ENCODE measurements at places on chromosomes 1 and 21. TPM values are rescaled to one million over a fixed set of nuclear protein-coding genes. Genes with fewer than 3 reads are reported as not detected.

S100A3 gene
- 0.54 TPM for polyA plus RNA-seq

CD247 gene
- polyA plus RNA-seq, result 1.8 TPM

DNA sequence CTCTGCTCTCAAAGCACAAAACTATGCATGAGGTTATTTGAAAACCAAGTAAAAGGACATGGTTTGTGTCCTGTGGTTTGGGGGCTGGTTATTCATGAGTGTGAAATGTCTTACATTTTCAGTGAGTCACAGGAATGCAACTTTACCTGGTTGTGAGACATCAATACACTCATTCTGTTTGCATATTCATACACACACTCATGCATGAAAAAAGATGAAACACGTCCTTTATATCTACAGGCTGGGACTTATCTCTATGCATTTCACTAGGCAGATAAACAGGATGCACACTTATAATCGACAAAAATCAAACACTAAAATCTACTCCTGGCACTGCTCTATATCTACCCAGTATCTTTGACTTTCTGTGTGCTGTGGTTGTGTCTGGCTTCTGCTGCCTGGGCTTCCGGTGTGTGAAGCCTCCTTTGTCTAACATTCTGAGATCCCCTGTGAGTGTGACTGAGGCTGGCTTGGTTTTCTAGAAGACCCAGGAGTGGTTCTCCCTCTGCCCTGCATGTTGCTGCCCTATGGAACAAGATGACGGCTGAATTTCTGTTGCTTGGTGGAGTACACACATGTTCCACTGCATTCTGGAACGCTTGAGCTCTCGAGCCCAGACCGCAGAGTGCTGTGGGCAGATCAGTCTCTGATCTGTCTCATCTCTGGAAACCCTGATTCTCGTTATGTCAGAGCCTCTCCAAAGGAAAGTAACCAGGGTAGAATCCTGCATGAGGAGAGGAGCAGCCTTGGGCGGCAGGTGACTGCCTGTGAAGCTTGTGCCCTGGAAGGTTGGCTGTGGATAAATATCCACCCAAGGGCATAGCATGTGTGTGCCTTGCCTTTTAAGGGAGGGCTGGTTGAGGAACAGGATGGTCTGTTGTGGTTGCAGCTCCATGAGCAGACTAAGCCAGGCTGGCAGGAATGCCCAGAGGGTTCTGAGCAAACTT, 19.7 kb upstream of the FASLG start:
- H3K27me3 ChIP-seq, result no peaks in the 10 kb centered on the region
- no peak overlapping the region for H3K4me3 ChIP-seq
- no peak for DNase-seq
- H3K4me1 ChIP-seq, result peaks cover 15% of the 10 kb centered on the region
- no peaks in the 10 kb centered on the region for H3K36me3 ChIP-seq
- H3K27ac ChIP-seq, result no peak overlapping the region

GRCh38 chr1:170769691-170770090, 105.8 kb downstream of the PRRX1 start:
- no peaks in the 10 kb centered on the region for H3K27me3 ChIP-seq
- no peak overlapping the region for H3K4me3 ChIP-seq
- H3K27ac ChIP-seq, result no peak overlapping the region
- no peak for DNase-seq
- no peaks in the 10 kb centered on the region for H3K4me1 ChIP-seq

- H3K27ac ChIP-seq, result peak overlapping the region; percentile 89
- DNase-seq, result peak; percentile 73
- no peak overlapping the region for H3K4me3 ChIP-seq
- H3K27me3 ChIP-seq, result no peaks in the 10 kb centered on the region
- H3K36me3 ChIP-seq, result no peaks in the 10 kb centered on the region
These were observed 2.4 kb upstream of the PPP1R15B start for GRCh38 chr1:204414016-204414415.

- H3K4me3 ChIP-seq, result no peak overlapping the region
- H3K27me3 ChIP-seq, result no peaks in the 10 kb centered on the region
- H3K4me1 ChIP-seq, result no peaks in the 10 kb centered on the region
- H3K36me3 ChIP-seq, result no peaks in the 10 kb centered on the region
These were observed 8.0 kb upstream of the PKP1 start for GRCh38 chr1:201275253-201275666.

TTC13 gene
- 8.2 TPM for polyA plus RNA-seq

GRCh38 chr1:119686661-119687060, 25.1 kb upstream of the PHGDH start:
- no peak overlapping the region for H3K27ac ChIP-seq
- H3K4me3 ChIP-seq, result no peak overlapping the region
- H3K36me3 ChIP-seq, result no peaks in the 10 kb centered on the region
- H3K27me3 ChIP-seq, result no peaks in the 10 kb centered on the region

JAM2 gene
- not detected for polyA plus RNA-seq

DNA sequence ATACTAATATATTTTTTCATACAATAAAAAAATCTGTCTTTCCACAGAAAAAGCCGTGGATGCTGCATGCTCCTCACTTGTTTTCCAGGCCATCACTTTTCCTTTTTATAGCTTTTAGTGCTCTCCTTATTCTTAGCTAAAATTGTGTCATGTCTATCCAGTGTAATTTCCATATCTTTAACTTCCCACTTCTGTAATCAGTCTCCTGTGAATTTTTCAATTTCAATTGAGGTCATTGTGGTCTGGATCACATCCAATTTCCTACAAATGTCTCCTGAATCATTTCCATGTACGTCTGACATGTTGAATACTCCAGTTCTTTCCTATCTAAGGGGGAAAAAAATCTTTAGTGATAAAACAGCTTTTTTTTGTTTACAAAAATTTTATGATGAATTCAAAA, 838.2 kb upstream of the B3GALT2 start:
- no peaks in the 10 kb centered on the region for H3K27me3 ChIP-seq
- H3K4me3 ChIP-seq, result no peak overlapping the region
- DNase-seq, result no peak

GRCh38 chr1:63682936-63683335, 89.7 kb downstream of the PGM1 start:
- no peaks in the 10 kb centered on the region for H3K4me1 ChIP-seq
- no peak for DNase-seq
- no peak overlapping the region for H3K27ac ChIP-seq
- H3K4me3 ChIP-seq, result no peak overlapping the region
- no peaks in the 10 kb centered on the region for H3K27me3 ChIP-seq
- H3K36me3 ChIP-seq, result no peaks in the 10 kb centered on the region

- H3K36me3 ChIP-seq, result peaks cover 56% of the 10 kb centered on the region
- no peak overlapping the region for H3K4me3 ChIP-seq
- no peaks in the 10 kb centered on the region for H3K4me1 ChIP-seq
- no peak for DNase-seq
- no peaks in the 10 kb centered on the region for H3K27me3 ChIP-seq
These were observed 15.8 kb upstream of the SLC25A44 start for GRCh38 chr1:156177919-156178654.

BACE2 gene
- 0.26 TPM for polyA plus RNA-seq

DNA sequence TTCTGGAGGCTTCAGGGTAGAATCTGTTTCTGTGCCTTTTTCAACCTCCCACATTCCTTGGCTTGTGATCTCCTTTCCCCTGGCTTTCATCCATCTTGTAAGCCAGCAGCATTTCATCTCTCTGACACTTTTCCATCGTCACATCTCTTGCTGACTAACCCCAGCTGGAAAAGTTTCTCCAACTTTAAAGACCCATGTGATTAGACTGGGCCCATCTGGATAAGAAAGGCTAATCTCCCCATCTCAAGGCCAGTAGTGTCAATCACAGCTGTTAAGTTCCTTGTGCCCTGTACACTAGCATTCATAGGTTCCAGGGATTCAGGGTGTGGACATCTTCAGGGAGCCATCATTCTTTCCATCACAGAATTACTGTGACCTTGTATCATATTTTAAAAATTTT, 452.1 kb downstream of the TTLL7 start:
- H3K4me1 ChIP-seq, result no peaks in the 10 kb centered on the region
- no peak for DNase-seq
- no peak overlapping the region for H3K4me3 ChIP-seq
- H3K27me3 ChIP-seq, result no peaks in the 10 kb centered on the region
- H3K27ac ChIP-seq, result no peak overlapping the region
- no peaks in the 10 kb centered on the region for H3K36me3 ChIP-seq

- peaks cover 7% of the 10 kb centered on the region for H3K4me1 ChIP-seq
- H3K4me3 ChIP-seq, result no peak overlapping the region
- H3K27me3 ChIP-seq, result no peaks in the 10 kb centered on the region
- H3K27ac ChIP-seq, result peak overlapping the region; percentile 54
- peak; percentile 81 for DNase-seq
- H3K36me3 ChIP-seq, result peaks cover 24% of the 10 kb centered on the region
These were observed 73.5 kb downstream of the BACH1 start for GRCh38 chr21:29372063-29372802.

DNA sequence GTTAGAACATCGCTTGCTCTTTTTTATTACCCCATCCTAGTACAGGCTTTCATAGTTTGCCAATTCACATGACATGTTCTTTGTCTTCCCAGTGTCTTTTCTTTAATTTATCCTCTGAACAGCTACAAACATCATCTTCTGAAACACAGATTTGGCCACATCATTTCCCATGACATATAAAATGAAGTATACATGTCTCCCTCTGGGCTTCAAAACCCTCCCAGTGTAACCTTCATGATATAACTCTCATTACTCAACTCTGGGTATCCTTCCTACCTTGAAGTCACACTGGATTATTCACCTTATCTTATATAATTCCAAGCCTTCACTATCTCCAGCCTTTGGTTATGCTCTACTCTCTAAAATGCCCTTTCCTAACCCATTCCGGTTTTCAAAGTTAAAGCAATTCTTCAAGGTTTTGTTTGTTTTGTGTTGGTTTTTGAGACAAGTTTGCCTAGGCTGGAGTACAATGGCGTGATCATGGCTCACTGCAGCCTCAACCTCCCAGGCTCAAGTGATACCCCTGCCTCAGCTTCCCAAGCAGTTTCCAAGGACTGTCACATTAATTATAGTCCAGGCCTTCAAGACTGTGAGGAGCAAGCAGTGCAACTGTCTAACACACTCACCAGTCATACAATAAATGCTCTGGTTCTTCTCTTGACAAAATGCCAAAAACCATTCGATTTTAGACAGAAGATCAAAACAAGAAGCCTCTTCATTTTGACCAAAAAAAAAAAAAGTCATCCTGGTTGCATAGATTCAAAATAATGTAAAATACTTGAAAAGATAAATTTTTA, 5.8 kb downstream of the RGS1 start:
- no peak overlapping the region for H3K27ac ChIP-seq
- no peaks in the 10 kb centered on the region for H3K27me3 ChIP-seq
- no peak overlapping the region for H3K4me3 ChIP-seq
- no peak for DNase-seq
- H3K36me3 ChIP-seq, result no peaks in the 10 kb centered on the region

DNA sequence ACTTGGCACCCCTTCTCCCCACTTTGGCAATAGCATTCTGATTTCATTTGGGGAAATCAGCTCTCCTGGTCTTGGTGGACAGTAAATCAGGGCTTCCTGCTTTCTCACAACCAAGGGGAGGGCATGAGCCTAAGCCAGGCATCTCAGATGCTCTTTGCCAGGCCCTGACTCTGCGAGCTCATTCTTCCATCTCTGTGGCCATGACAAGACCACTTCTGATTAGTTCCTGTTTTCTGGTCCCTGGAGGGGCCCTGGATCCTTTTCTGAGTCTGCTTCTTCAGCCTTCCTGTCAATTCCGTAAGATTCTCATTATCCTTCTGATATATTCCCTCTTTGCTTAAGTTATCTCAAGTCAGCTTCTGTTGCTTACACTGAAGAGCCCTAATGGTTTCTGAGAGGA, 210.4 kb downstream of the HIVEP3 start:
- peaks cover 36% of the 10 kb centered on the region for H3K4me1 ChIP-seq
- H3K27me3 ChIP-seq, result no peaks in the 10 kb centered on the region
- no peak for DNase-seq
- no peaks in the 10 kb centered on the region for H3K36me3 ChIP-seq
- no peak overlapping the region for H3K4me3 ChIP-seq
- H3K27ac ChIP-seq, result peak overlapping the region; percentile 68

RNF223 gene
- polyA plus RNA-seq, result not detected

RSPH1 gene
- not detected for polyA plus RNA-seq

DNA sequence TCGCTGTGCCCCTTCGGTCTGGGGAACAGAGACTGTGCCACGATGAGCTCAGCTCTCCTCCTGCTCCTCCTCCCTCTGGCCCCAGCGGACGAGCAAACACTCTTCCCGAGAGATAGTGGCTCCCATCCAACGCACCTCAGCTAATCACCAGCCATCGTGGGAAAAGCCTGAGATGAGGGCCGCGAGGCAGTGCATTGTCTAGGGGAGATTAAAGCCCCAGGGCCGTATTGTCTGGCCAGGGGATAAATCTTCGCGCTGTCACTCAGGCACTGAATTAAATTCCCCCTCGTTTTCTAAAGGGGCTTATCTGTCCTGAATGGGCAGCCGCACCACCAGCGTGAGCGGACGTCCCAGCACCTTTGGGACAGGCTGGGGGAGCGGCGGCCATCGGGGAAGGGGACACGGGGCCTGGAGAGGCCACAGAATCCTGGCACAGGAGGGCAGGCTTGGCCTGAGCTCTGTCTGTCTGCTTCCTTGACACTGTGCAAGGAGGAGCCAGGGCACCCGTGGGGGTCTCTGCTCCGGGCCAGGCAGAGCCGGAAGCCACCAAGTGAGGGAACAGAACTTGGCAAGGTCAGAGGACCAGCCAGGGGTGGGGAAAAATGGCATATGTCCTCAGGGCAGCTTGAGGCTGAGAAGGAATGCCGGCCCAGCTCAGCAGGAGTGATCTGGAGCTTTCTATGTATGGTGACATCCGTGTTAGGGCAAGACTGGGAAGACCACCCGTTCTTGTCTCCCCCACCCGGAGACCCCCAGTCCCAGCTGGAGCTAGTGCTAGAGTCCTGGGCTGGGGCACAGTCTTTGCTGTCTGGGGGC, 32.3 kb downstream of the PRDM16 start:
- H3K36me3 ChIP-seq, result no peaks in the 10 kb centered on the region
- no peak overlapping the region for H3K4me3 ChIP-seq
- no peaks in the 10 kb centered on the region for H3K4me1 ChIP-seq
- no peak overlapping the region for H3K27ac ChIP-seq
- H3K27me3 ChIP-seq, result no peaks in the 10 kb centered on the region
- DNase-seq, result no peak

- H3K27me3 ChIP-seq, result no peaks in the 10 kb centered on the region
- peak; percentile 57 for DNase-seq
- no peak overlapping the region for H3K4me3 ChIP-seq
These were observed 93.6 kb downstream of the SNRPE start for GRCh38 chr1:203954788-203955552.

ELF3 gene
- not detected for polyA plus RNA-seq

- H3K27ac ChIP-seq, result no peak overlapping the region
- H3K36me3 ChIP-seq, result peaks cover 85% of the 10 kb centered on the region
- no peaks in the 10 kb centered on the region for H3K4me1 ChIP-seq
- no peak overlapping the region for H3K4me3 ChIP-seq
- DNase-seq, result no peak
These were observed 51.1 kb upstream of the LDLRAP1 start for GRCh38 chr1:25492323-25492722.

- no peak for DNase-seq
- no peaks in the 10 kb centered on the region for H3K27me3 ChIP-seq
- H3K4me1 ChIP-seq, result no peaks in the 10 kb centered on the region
- H3K36me3 ChIP-seq, result no peaks in the 10 kb centered on the region
These were observed 319.1 kb downstream of the CAMTA1 start for GRCh38 chr1:7104339-7104738.

DNA sequence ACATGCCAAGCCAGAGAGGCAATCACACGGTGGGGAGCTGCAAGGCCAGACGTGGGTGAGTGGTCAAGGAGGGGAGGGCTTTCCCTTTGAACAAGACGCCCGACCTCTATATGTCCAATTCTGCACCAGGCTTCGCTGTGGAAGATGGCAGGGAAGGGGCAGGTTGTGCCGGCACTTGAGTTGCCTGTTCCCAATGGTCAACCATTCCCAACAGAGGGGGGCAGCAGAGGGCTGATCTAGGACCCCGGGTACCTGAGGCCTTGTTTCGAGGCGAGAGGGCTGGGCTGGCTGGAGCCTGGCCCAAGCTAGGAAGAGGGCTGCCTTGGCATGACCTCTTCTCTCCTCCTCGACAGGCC, 64.9 kb downstream of the TMEM53 start:
- H3K27ac ChIP-seq, result no peak overlapping the region
- no peak overlapping the region for H3K4me3 ChIP-seq
- no peaks in the 10 kb centered on the region for H3K36me3 ChIP-seq
- no peaks in the 10 kb centered on the region for H3K27me3 ChIP-seq

Data from CD14-positive monocyte (primary cell).